Heart right ventricle (tissue), 16 donors: ENCODE measurements at places on chromosomes 12 and 14. TPM values are rescaled to one million over a fixed set of nuclear protein-coding genes. Genes with fewer than 3 reads are reported as not detected.

- no peak for DNase-seq
These were observed 279.6 kb upstream of the CCDC196 start for GRCh38 chr14:66206554-66206953.

- no peak for DNase-seq
These were observed 39.8 kb downstream of the TMTC3 start for GRCh38 chr12:88181881-88182280.

GRCh38 chr14:100736269-100737180, 9.8 kb downstream of the DLK1 start:
- DNase-seq = no peak

- DNase-seq = no peak
These were observed 216.4 kb downstream of the PCNX1 start for GRCh38 chr14:71123579-71124135.

- no peak for DNase-seq
These were observed at the start of gene SLC35F4 for GRCh38 chr14:57865403-57866198. Gene SLC35F4, minus strand, starts transcription at chr14:57866092.

DNA sequence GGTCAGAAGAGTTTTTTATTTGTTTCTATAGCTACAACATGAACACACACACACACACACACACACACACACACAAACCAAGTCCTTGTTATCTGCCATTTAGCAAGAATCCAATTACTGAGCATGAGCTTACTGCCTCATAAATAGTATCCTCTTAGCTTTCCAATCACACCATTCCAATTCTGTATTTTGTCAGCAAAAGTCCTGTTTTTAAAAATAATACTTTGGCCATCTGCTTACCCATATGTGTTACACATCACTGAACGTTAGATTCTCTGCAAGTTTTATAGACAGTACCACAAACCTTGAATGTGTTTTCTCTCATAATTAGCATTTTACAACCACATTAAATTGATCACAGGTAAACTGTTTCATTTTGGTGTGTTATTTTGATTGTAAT, 1905.4 kb upstream of the FLRT2 start:
- no peak for DNase-seq

DNA sequence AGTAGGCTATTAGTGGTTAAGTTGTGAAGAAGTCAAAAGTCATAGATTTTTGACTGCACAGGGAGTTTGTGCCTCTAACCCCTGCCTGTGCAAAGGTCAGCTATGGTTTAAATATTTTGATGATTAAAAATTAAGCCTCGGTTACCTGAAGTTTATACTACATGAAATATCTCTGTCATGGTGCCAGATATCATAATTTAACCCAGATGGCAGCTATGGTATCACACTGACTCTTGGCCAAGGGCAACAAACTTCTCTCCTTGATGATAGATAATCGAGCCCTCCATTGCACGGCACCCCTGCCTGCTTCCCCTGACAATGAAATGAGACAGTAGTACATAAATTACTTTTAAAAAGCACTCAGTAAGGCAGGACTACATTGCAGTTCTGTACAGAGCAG, 80.8 kb downstream of the SLC35F4 start:
- no peak for DNase-seq

GRCh38 chr12:94750864-94751263, 100.5 kb upstream of the TMCC3 start:
- DNase-seq = no peak

Gene KRT6A
- polyA plus RNA-seq = 1.1 TPM

Gene ABCD4
- 17.8 TPM for polyA plus RNA-seq

Gene RAD9B
- polyA plus RNA-seq = not detected

Gene PLEKHD1
- 0.01 TPM for polyA plus RNA-seq
